ENCODE measurements at places on chromosomes 6 and 20.

- DNase-seq = no peak
Observed at GRCh38 chr6:162099685-162100084, 627.9 kb downstream of the PRKN start.

DNA sequence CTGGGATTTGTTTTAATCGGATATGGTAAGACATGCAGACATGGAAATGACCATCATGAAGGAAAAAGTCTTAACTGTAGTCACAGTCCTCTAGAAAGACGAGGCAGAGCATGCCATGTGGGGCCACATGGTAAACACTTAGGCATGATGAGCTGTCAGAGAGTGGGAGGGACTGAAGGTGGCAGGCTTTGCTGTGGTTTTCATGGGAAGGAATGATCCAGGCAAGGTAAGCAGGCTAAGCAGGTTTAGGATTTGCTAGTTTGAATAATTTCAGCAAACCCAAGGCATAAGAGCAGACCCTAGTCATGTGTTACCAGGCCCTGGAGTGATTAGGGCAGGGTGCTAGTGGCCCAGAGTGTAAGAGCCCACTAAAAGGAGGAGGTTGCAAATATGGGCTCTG lies 47.2 kb upstream of the STMND1 start:
- no peak for DNase-seq

DNA sequence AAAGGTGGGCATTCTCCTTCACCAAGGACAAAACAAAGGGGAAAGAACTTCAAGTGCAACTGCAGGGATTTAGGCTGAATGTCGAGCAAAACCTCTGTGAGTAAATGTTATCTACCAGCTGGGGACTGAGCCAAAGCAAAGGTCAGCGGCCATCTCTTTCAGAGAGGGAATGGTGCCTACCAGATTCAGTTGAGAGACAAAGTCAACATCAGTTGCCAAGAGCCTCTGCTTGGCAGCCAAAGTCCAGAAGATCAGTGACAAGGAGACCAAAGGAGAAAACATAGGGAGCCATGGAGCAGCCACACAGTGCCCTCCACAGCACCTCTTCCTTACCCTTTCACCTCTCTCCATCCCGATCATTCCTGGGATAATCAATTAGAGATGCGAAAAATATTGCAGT lies 472.5 kb downstream of the KIF16B start:
- DNase-seq = no peak

GRCh38 chr20:58800134-58800871 lies 50.4 kb downstream of the GNAS-AS1 start:
- DNase-seq = no peak

DNA sequence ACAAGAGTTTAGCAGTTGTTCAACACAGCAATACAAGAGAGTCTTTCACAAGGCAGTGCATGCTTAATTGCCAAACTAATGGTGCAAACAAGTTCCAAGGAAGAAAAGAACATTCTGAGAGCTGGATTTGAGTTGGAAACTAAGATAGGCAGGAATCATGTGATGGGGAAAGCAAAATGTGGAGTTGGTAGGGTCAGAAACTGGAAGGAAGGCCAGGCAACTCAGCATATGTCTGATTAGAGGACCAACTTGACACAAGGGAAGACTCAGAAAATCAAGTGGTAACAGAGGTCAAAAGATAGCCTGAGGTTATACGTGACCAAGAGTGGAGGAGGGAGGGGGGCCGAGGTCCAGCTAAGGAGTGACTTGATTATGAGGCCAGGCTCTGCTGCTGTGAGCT lies 117.3 kb downstream of the SMLR1 start:
- DNase-seq = no peak

DNA sequence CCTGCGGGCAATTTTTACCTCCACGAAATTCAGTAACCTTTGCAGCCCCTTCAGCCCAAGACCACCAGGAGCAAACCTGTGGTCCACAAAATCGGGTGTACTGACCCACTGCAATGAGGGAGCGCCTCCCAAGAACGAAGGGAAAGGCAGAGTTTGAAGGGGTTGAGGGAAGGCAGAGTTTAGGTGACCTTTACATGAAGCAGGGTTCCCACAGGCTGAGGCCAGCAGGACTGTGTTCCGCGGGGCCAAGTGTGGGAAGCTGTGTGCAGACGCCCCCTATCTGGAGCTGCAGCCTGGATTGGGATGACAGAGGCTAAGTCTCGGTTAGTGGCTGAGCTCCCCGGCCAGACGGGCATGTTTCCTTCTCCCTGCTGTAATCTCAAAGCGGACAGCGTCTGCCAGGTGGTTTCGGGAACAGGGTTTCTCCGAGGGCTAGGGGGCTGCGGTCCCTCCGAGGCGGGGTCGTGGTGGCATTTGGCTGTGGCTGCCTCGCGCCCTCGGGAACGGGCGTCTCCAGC lies 826 bp upstream of the PYGB start:
- no peak for DNase-seq

GRCh38 chr6:138514860-138515540 lies 15.7 kb upstream of the NHSL1 start:
- DNase-seq = no peak

GRCh38 chr20:52209154-52209571 lies 17.6 kb upstream of the ZFP64 start:
- no peak for DNase-seq

GRCh38 chr20:41654292-41654691 lies 36.1 kb upstream of the CHD6 start:
- DNase-seq = no peak

- no peak for DNase-seq
Observed at GRCh38 chr6:163531122-163531521, 116.6 kb downstream of the QKI start.

- DNase-seq = no peak
Observed at GRCh38 chr6:77036400-77036799, 426.9 kb downstream of the HTR1B start.

DNA sequence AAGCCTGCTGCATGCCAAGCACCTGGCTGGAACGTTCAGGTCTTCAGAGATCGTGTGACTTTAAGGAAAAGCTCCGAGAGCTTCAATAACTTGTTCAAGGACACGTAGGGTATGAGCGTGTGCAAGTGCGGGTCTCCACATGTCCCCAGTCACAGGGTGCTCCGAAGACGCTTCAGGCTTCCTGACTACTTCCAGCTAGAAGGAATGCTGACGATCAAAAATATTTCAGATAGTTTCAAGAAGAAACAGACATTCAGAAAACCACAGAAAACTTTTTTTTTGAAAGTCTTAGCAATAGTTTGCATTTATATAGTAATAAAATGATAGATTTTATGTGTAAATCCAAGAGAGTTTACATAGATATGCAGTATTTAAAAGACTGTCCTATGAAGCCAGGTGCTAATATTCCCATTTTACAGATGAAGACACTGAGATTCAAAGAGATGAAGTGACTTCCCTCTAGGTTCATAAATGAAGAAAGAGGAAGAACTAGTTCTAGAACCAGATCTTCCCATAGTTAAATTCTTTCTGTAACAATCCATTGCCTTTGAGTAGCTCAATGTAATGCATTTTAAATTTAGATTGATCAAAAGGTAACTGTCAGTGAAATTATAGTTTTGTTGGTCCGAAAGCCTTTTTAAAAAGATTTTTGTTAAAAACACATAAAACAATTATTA lies 247.6 kb downstream of the MYLK4 start:
- DNase-seq = no peak

DNA sequence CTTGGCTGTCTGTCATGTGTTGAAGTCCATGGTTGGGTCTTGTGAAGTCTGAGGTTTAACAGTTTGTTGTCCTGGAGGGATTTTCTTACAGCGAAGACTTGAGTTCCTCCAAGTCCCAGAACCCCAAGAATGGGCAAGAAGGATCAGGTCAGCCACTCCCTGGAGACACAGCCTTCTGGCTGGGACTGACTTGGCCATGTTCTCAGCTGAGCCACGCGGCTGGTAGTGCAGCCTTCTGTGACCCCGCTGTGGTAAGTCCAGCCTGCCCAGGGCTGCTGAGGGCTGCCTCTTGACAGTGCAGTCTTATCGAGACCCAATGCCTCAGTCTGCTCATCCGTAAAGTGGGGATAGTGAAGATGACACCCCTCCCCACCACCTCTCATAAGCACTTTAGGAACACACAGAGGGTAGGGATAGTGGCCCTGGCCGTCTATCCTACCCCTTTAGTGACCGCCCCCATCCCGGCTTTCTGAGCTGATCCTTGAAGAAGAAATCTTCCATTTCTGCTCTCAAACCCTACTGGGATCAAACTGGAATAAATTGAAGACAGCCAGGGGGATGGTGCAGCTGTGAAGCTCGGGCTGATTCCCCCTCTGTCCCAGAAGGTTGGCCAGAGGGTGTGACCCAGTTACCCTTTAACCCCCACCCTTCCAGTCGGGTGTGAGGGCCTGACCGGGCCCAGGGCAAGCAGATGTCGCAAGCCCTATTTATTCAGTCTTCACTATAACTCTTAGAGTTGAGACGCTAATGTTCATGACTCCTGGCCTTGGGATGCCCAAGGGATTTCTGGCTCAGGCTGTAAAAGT lies 43.5 kb downstream of the SIRPA start:
- no peak for DNase-seq

GRCh38 chr6:155290491-155290890 lies 23.8 kb downstream of the TFB1M start:
- DNase-seq = no peak

DNA sequence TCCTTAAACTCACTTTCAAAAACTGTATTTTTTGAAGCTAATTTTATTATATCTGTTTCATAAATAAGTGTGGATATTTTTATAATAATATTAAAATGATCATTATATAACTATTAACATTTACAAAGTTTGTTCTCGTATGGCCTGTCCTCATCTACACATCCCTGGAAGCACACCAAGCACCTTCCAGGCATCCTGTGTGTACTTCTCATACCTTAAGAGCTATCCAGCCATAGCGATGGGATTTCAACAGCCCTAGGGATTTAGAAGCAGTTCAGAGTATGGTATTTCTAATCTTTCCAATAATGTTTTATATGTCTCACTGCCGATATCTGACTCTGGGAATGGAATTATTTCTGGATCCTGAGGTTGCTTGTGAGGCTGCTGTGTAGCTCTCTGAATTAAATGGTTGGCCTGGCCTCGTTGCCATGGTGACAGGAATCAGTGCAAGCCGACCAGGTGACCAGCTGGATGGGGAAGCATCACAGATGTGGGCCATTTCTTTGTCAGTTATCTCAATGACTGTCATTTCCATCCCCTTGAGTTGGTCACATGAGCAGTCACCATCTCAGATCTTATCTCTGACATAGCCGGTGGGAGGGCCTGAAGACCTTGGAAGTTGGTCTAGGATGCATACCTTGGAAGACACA lies 265.2 kb upstream of the RIN2 start:
- DNase-seq = no peak

GRCh38 chr6:44789806-44790205 lies 402.3 kb downstream of the CDC5L start:
- DNase-seq = no peak

- DNase-seq = no peak
Observed at GRCh38 chr20:13340088-13340487, 119.0 kb downstream of the ISM1 start.
